ENCODE measurements at places on chromosomes 2 and 18. TPM values are rescaled to one million over a fixed set of nuclear protein-coding genes. Genes with fewer than 3 reads are reported as not detected.

- no peak for DNase-seq
Measured at GRCh38 chr2:39099870-39100728, 20.8 kb downstream of the SOS1 start.

DNA sequence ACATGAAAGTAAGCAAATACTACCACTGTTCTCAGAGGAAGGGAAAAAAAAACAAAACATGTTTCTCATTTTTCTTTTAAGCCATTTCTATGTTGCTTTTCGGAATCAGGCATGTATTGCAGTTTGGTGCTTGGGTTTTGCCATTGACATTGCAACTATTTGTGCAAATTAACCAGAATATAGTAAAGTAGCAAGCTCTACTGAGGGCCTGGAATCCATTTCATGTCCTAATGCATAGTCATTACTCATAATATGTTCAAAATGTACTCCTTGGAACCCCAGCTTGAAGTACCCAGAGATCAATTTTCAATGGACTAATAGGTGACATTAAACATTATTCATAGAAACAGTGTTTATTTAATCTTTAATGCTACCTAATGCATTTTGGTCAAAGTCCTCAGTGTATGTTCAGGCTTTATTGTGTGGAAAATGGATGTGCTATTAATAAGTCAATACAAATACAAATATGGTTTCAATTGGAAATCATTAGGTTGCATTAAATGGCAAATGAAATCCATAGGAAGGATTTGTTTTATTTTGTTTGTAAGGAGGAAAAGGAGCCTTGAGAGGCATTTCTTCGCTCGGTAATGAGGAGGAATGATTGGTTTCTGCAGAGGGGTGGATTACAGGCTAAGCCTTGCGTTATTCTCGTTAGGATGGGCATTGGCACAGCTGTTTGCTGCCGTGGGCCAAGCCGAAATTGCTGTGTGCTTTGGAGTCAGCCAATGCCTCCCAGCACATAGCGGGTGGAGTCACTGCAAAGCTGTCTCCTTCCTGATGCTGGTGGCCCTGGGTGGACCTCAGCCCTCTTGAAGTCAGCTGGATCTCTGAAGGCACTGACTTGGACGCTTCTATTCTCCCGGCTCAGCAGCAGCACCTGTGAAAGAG lies 56.4 kb downstream of the MYCN start:
- no peak for DNase-seq

DNA sequence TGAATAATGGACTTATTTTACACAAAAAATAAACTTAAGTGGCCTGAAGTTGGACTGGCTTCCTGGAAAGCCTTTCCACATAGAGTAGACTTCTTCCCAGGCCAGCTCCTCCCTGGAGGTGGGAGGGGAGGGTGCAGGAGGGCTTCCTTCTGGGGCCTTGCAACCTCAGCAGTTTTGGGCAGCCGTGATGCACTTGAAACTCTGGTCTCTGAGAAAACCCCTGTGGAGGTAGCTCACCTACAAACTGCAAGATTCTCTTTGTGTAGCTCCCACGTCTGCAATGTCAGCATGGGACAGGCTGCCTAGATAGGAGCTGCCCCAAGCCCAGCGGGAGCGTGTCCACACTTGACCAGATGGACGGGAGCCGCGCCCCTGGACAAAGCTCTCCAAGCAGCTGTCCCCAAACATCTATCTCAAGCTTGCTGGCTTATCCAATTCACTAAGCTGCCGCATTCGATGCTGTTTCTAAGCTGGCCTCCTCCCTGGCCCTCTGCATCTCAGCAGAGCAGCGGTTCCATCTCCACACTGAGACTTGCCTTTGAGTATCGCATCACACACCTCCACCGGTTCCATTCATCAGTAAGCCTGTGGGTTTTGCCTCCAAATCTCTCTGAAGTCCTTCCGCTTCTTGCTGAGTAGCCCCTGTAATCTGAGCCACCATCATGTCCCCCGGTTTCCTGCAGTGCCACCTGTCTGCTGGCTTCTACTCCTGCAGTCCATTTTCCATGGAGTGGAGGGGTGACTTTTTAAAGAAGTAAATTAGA lies 1.6 kb upstream of the LPIN1 start:
- DNase-seq, result no peak

GRCh38 chr2:41595240-41595639 lies 452.6 kb upstream of the PKDCC start:
- DNase-seq, result no peak

The MAP3K19 gene
- total RNA-seq, result not detected

DNA sequence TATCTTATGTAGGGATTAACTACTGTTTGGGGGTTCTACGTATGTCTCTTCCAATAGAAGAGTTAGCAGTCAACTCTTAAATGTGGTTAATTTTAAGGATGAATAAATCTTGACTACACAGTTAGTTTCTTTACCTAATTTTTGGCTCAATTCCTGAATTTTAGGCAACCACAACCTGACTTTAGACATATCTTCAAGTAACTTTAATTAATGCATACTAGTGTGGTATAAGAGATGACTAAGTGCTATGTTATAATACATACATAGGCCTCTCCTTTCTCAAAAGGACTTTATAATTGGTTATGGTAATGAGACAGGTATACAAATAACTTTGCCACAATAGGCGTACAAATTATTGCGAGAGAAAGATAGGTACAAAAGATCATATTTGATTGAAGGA lies 312.0 kb downstream of the IRS1 start:
- DNase-seq, result no peak

GRCh38 chr2:32246911-32247310 lies 17.8 kb downstream of the NLRC4 start:
- DNase-seq, result no peak

GRCh38 chr2:103445347-103445746 lies 683.5 kb downstream of the TMEM182 start:
- DNase-seq, result no peak

GRCh38 chr18:44098551-44099098 lies 582.1 kb upstream of the SETBP1 start:
- DNase-seq, result no peak

GRCh38 chr2:201633661-201634249 lies 9.5 kb downstream of the TMEM237 start:
- DNase-seq, result no peak

GRCh38 chr2:105399207-105399861 lies 483 bp upstream of the FHL2 start:
- DNase-seq, result no peak

Data from CD8-positive, alpha-beta memory T cell (primary cell).